ENCODE measurements at places on chromosomes 11 and 22. TPM values are rescaled to one million over a fixed set of nuclear protein-coding genes. Genes with fewer than 3 reads are reported as not detected.

SOX6 gene
- 1.1 TPM for total RNA-seq

DNA sequence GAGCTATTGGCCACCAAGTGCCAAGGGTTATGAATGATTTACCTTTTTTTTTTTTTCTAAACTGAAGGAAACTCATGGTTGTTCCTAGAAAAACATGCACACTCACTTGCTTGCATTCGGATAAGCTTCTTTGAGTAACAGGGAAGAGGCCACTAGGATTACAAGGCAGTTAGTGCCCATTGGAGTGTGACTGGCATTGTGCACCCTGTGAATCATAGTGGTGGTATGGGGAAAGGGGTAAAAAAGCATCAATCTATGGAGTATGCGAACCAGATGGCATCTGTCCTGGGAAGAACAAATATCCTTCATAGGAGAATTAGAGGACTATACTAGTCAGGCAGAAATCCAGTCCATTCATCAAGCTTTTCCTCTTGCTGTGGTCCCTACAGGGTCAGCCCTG lies 24.2 kb downstream of the CD44 start:
- DNase-seq: no peak

GRCh38 chr22:25078591-25078990 lies 121.1 kb upstream of the CRYBB3 start:
- DNase-seq: peak; percentile 94

DNA sequence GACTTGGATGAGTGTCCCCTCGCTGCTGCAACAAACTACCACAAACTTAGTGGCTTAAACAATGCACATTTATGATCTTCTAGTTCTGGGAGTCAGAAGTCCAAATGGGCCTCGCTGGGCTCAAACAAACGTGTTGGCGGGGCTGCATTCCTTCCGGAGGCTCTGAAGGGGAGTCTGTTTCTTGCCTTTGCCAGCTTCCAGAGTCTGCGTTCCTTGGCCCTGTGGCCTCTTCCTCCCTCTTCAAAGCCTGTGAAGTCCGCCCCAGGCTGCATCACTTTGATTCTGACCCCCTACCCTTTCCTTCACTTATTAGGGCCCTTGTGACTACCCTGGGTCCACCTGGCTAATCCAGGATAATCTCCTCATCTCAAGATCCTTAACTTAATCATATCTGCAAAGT lies 80.3 kb upstream of the NECTIN1 start:
- DNase-seq: no peak

DNA sequence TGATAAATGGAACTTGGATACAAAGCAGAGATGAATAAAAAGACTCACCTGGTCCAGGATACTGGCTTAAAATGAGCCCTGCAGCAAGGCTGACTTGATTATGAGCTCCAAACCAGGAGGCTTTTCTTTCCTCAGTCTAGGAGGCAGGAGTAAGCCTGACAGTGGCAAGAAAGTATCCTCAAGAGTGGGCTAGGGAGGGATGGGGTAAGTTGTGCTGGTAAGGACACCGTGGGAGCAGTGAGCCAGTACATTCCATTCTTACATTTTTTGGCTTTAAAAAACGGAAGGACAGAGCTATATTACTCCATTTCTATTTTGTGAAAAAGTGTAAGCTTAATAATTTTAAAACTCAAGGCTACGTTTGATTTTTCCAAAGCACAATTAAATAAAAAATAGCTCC lies 187.1 kb upstream of the DDI1 start:
- DNase-seq: no peak

- DNase-seq: peak; percentile 45
Measured at GRCh38 chr22:46047841-46048595, 71.1 kb upstream of the WNT7B start.

USP2 gene
- total RNA-seq: 10.0 TPM

GRCh38 chr11:93199616-93200015 lies 1.8 kb upstream of the SLC36A4 start:
- no peak for DNase-seq

SLC25A45 gene
- total RNA-seq: 4.6 TPM

PATE2 gene
- not detected for total RNA-seq

KCNK7 gene
- total RNA-seq: not detected

DNA sequence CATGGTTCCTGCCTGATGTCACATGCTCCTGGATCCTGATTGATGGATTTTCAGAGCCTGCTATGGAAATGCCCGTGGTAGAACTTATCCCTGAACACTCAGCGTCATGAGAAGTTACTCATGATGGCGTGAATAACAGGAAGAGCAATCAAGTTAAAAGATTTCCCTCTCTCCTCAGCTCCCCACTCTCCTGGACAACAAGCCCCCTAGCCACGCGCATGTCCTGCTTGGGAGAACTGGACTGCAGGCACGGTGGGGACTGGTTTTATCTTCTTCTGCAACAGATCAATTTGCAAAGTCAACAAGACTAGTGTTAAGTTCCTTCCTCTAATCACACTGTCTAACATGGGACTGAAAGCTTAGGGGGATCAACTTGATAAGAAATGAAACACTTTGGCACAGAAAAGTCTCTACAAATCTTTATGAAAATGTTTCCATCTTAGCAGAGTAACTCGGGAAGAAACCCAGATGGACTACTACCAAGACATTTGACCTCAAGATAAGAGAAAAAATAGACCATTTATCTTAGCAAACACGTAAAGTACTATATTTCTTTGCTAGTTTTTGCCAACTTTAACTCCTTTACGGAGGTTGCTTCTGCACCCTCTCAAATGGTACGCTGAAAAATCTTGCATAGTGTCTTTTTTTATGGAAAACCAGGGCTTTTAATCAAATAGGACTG lies 27.6 kb downstream of the POU2AF1 start:
- DNase-seq: no peak

GRCh38 chr11:73048446-73048845 lies 93.7 kb downstream of the FCHSD2 start:
- DNase-seq: no peak

OR51L1 gene
- total RNA-seq: not detected

DNA sequence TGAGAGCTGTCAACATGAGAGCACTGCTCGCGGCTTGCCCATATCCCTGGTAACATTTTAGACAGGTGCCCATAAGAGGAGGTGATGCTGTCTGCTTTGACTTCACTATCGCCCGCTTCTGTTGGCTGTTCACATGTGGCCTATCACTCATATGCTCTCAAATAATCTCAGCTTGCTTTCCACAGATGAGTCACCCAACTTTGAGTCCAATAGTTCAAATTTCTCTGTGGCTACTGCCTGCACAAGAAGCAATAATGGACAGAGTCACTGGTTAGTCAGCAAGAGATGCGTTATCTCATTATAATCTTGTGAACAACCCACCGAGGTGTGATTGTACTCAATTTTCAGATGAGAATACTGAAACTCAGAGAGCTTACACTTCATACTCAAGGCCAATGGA lies 1714.1 kb downstream of the LRRC4C start:
- DNase-seq: no peak

GRCh38 chr22:27075891-27076290 lies 418.5 kb downstream of the MIAT start:
- DNase-seq: no peak

DNA sequence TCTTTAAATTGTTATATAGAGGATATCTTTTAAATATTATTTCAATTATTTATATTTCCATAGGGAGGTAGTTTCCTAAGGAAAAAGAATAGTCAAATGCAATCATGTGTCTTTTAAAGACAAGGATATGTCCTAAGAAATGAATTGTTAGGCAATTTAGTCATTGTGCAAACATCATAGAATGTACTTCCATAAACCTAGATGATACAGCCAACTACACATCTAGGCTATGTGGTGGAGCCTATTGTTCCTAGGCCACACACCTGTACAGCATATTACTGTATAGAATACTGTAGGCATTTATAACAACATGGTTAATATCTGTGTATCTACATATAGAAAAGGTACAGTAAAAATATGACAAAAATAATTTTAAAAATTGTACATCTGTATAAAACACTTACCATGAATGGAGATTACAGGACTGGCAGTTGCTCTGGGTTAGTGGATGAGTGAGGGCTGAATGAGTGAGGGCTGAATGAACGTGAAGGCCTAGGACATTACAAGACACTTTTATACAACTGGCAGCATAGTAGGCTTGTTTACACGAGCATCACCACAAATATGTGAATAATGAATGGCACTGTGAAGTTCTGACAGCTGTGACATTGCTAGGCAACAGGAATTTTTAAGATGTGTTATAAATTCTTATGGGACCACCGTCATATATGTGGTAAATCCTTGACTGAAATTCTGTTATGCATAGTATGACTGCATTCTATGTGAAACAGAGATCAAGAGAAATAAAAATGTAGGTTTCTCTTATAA lies 1879.0 kb upstream of the RAG2 start:
- DNase-seq: peak; percentile 58

GRCh38 chr11:75851203-75851602 lies 36.2 kb downstream of the UVRAG start:
- DNase-seq: no peak

CDC42BPG gene
- 0.62 TPM for total RNA-seq

DNA sequence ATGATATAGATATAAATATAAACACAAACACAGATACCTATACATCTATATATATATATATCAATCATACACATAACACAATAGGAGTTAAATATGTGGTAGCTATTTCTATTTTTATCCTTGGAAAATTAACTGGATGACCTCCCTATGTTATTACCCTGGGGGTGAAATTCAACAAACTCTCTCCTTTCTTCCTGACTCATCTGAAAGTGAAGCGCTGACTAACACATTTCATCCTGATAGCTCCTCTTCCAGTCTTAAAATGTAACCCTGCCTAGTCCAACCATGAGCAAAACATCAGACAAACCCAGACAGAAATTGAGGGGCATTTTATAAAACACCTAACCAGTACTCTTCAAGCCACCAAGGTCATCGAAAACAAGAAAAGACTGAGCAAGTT lies 220.6 kb upstream of the ISX start:
- DNase-seq: no peak

DNA sequence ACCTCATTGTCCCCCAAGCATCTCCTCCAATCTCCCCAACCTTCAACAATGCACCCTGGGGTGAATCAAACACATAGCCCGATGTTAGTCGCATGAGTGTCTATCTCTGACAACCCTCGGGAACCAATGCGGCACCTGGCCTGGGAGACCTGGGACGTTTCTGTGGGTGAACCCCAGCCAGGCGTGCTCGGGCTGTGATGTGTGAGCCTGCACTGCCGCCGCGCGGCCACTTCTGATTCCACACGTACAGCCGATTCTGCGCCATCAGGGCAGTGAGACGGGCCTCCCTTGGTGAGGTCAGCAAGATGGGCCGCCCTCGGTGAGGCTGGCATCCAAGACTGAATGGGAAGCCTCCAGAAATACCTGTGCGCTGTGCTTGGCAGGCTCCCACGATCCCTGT lies 5.2 kb upstream of the H19 start:
- no peak for DNase-seq

SLC5A1 gene
- total RNA-seq: not detected

DNA sequence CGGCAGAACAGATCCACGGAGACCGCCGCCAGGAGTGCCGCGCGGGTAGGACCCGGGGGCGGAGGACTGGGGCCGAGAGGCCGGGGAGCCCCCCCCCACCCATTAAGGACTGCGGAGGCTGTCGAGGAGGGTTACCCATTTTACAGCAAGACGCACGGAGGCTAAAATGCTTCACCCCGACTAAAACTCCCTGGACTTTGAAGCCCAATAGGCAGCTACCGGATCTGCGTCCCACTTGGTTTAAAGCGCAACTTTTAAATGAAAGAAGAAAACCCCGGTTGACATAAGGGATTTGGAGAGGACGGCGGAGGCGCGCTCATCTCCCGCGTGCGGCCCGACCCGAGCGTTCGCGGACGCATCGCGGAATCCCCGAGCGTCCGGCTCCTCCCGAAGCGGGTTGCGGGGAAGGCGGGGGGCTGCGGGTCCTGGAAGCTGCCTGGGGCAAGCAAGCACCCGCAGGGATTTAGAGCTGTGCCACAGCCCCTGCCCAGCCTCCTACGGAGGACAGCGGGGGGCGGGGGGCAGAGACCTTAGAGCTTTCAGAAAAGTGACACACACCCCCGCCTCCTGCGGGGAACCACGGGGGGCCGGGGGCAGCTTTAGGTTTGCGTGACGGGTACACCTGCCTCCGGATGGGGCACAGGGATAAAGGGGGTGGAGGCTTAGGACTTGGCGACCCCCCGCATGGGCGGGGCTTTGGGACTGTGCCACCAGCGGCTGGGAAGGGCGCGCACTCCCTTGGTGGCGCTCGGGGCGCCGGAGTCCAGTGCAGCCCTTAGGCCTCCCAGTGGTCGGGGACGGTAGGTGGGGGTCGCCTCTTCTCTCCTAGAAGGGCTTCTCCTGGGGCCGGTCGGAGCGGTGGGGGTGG lies 760 bp upstream of the CELSR1 start:
- no peak for DNase-seq

STIP1 gene
- total RNA-seq: 204 TPM

GRCh38 chr11:18191376-18191775 lies 18.7 kb downstream of the MRGPRX4 start:
- DNase-seq: no peak

DNA sequence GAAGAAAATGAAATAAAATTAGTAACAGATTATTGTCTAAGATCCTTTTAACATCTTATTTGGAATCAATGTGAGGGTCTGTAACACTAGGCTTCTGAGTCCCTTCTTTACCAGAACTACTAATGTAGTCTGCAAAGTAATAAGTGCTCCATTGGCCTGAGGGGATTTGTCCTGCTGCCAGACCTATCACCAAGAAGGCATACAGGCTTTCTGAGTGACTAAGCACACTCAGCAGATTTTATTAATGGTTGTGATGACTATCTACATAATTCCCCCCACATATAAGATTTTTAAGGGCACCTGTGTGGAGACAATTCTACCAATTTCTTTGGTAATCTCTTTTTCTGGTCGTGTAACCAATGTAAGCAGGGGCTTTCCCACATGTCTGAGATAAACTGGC lies 365.0 kb upstream of the FAT3 start:
- DNase-seq: no peak

DNA sequence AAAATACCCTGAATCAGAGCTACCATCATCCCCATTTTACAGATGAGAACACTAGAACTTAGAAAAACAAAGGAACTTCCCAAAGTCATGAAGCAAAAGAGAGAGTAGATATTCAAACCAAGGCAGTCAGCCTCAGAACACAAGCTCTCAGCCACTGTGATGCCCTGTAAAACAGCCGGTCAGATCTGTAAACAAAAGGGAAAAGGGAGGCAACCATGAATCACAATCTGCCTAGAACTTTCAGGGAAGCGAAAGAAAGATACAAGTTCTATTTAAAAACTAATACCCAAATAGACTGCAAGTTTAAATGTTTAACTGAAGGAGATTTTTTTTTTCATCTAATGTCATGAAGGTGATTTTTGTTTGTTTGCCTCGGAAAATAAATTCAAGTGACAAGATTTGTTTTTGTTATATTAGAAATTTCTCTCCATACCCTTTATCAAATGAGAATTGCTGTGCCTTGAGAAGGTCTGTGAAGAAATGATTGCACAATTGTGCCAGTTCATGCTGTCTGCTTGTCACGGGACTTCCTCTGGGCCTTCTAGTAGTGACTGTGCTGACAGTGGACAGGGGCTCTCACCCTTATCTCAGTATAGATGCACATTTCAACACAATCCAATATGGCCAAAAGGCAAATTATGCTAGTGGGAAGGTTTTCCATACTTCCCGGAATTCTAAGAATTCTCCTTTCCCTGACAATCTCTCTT lies 11.7 kb downstream of the SAA1 start:
- no peak for DNase-seq

SCGB1A1 gene
- not detected for total RNA-seq

GRCh38 chr22:50101870-50102565 lies 12.2 kb downstream of the MOV10L1 start:
- no peak for DNase-seq

TRMT2A gene
- total RNA-seq: 79.7 TPM

GRCh38 chr11:28878025-28878424 lies 769.8 kb downstream of the METTL15 start:
- peak; percentile 4 for DNase-seq

RNF141 gene
- total RNA-seq: 29.6 TPM

All from myocyte (in vitro differentiated cells).